Prostate gland (tissue), 2 donors: ENCODE measurements at places on chromosomes 6 and 20.

DNA sequence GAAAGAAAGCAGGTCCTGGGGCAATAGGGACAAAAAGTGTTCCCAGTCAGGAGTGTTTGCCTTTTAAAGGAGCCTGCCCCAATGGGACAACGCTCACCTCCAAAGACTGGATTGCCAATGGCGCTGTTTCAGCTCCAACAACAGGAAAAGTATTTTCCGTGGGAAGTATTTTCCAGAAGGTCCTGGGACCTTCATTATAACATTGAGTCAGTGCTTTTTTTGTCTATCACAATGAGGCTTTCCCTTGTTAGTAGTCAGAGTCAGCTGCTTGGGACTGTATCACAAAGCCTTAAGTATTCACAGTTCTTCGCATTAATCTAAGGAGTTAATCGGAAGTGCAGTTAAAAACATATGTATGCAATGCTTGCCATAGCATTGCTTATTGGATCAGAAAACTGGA is 17.3 kb downstream of the TRAF3IP2 start:
- H3K4me1 ChIP-seq, result peaks cover 19% of the 10 kb centered on the region
- no peaks in the 10 kb centered on the region for H3K27me3 ChIP-seq
- no peak for DNase-seq

DNA sequence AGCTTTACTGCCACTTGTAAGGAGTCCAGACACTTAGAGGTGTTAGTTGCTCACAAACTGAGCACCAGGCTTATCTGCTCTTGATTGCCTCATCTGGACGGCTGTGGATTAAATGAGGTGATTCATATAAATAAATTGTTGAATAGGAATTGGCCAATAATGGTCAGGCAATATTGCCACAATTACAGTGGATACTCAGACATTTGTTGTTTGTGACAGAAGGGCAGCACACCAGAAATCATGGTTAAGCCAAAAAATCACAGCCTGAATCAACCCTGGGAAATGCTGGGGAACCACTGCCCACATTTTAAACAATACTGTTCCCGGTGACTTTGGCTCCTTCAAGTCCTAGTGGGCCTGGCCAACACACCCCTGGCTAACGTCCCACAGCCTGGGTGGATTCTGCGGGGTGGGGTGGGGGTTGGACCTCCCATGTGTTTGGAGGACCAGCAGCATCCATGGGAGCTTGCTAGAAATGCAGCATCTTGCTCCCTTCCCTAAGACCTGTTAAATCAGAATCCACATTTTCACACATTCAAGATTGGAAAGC is 29.5 kb upstream of the SPDEF start:
- H3K36me3 ChIP-seq, result no peaks in the 10 kb centered on the region
- no peaks in the 10 kb centered on the region for H3K4me1 ChIP-seq
- H3K27me3 ChIP-seq, result no peaks in the 10 kb centered on the region
- no peak overlapping the region for H3K4me3 ChIP-seq

DNA sequence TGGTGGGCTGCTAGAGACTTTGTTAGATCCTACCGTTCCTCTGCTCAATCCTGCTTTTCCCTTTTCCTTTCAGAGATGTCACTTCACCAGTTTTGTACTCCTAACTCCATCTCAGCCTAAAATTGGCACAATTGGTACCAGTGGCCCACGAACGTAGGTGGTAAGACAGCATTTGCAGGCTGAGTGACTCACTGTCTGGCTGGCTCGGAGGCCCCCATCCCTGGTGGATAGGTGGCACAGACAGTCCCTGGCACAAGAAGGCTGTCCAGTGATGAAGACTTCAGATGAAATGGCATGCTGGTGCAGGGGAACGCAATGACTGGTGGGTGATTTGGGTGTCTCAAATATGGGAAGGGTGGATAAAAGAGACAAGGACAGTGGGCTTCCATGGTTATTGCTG is 11.1 kb downstream of the HEBP2 start:
- no peak overlapping the region for H3K4me3 ChIP-seq
- no peaks in the 10 kb centered on the region for H3K27me3 ChIP-seq

DNA sequence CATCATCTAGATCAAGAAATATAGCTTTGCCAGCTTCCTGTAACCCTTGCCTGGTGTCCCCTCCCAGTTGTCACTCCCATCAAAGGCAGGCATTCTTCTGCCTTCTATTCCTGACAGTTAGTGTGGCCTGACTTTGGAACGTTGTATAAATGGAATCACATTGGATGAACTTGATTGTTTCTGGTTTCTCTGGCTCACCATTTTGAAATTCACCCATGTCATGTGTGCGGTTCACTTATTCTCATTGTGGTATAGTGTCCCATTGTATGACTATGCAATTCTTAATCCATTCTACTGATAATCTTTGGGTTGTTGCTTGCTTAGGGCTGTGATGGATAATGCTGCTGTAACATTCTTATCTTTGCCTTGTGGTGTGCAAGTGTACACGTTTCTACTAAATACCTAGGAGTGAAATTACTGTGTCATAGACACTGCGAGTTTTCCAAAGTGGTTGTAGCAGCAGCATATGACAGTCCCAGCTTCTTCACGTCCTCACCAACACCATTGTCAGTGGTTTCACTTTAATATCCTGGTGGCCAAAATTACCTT is 73.2 kb downstream of the VEGFA start:
- H3K4me3 ChIP-seq, result no peak overlapping the region
- no peak for DNase-seq
- H3K27me3 ChIP-seq, result no peaks in the 10 kb centered on the region
- no peaks in the 10 kb centered on the region for H3K36me3 ChIP-seq

GRCh38 chr20:63427206-63427605 is 45.2 kb downstream of the KCNQ2 start:
- no peaks in the 10 kb centered on the region for H3K36me3 ChIP-seq
- no peaks in the 10 kb centered on the region for H3K4me1 ChIP-seq
- H3K27ac ChIP-seq, result no peak overlapping the region
- H3K4me3 ChIP-seq, result no peak overlapping the region
- DNase-seq, result no peak
- H3K27me3 ChIP-seq, result peaks cover 3% of the 10 kb centered on the region

- no peak overlapping the region for H3K27ac ChIP-seq
- H3K36me3 ChIP-seq, result no peaks in the 10 kb centered on the region
- no peak for DNase-seq
- H3K27me3 ChIP-seq, result no peaks in the 10 kb centered on the region
- H3K4me1 ChIP-seq, result no peaks in the 10 kb centered on the region
Measured at GRCh38 chr6:134642279-134642678, 307.6 kb downstream of the ALDH8A1 start.

GRCh38 chr6:25277386-25277785 is 1.8 kb upstream of the CARMIL1 start:
- no peak for DNase-seq
- H3K27ac ChIP-seq, result no peak overlapping the region
- H3K4me1 ChIP-seq, result peaks cover 6% of the 10 kb centered on the region
- no peaks in the 10 kb centered on the region for H3K36me3 ChIP-seq

DNA sequence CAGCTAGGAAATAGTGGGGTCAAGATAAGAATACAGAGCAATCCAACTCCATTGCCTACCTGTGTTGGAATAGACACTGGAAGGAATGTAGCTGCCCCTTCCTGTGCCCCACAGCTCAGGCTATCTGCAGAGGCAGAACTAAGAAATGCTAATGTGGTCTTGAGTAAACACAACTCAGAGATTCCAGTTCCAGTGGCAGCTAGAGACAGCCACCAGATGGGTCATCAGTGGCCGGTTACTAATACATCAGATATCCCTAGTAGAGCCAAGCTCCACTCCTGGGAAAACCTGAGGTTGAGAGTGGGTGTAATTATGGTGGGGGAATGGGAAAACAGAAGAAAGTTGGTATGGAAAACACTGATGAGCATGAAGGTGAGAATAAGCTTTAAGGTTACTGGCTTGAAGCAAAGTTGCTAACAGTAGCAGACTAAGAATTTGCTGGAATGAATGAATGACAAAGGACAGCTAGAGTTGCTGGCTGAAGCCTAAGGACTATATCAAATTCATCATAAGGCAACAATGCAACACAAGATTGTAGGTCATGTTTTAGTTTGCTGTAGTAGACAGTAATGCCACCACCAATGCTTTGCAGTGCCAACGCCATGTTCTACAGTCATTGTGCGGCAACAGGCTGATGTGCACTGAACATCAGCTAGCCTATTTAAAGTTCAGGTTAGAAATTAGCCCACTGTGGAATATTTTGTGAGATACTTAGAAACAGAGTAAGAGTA is 28.3 kb upstream of the FAM83C start:
- no peak overlapping the region for H3K27ac ChIP-seq
- no peaks in the 10 kb centered on the region for H3K36me3 ChIP-seq
- H3K4me1 ChIP-seq, result peaks cover 6% of the 10 kb centered on the region
- no peaks in the 10 kb centered on the region for H3K27me3 ChIP-seq
- DNase-seq, result no peak
- H3K4me3 ChIP-seq, result no peak overlapping the region

- no peak overlapping the region for H3K27ac ChIP-seq
- H3K36me3 ChIP-seq, result no peaks in the 10 kb centered on the region
- no peaks in the 10 kb centered on the region for H3K4me1 ChIP-seq
Measured at GRCh38 chr6:115747719-115748118, 313.0 kb downstream of the FRK start.

DNA sequence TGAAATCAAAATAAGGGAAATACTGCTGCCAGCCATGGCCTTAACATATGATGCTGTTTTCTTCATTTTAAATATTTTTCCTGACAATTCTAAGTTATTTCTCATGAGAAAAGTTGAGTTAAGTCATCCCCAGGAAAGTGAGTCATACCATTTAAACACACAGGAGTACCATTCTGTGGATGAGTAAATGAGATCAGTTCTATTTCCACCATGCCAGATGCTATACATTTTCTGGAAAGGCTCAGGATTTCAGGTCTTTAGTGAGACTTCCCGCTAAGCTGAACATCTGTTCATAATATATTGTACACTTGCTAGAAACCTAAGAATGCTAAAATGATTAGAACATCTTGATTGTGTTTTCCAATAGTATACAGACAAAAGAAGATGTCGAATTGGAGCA is 256.2 kb upstream of the MANEA start:
- H3K4me1 ChIP-seq, result no peaks in the 10 kb centered on the region
- H3K27me3 ChIP-seq, result no peaks in the 10 kb centered on the region
- H3K4me3 ChIP-seq, result no peak overlapping the region
- no peaks in the 10 kb centered on the region for H3K36me3 ChIP-seq

GRCh38 chr6:49333345-49334125 is 129.5 kb downstream of the MMUT start:
- H3K27me3 ChIP-seq, result no peaks in the 10 kb centered on the region
- no peaks in the 10 kb centered on the region for H3K4me1 ChIP-seq
- no peak for DNase-seq

DNA sequence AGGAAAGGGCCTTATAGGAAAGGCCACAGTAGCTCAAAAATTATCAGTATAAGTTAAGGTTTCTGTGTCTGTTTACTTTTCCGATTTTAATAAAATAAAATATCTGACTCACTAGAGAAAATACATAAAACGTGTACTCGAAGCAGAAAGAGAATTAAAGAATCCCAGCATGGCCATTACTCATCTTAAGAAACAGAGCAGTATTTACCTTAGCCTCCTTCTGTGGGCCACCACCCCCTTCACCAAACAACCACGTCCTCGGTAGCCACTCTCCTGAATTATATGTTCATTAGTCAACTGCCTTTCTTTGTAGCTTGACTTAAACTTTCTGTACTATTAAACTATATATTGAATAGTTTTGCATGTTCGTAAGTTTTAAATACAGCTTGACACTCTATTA is 72.2 kb upstream of the SPTLC3 start:
- H3K4me1 ChIP-seq, result no peaks in the 10 kb centered on the region
- no peak overlapping the region for H3K27ac ChIP-seq
- no peak overlapping the region for H3K4me3 ChIP-seq
- no peaks in the 10 kb centered on the region for H3K36me3 ChIP-seq

DNA sequence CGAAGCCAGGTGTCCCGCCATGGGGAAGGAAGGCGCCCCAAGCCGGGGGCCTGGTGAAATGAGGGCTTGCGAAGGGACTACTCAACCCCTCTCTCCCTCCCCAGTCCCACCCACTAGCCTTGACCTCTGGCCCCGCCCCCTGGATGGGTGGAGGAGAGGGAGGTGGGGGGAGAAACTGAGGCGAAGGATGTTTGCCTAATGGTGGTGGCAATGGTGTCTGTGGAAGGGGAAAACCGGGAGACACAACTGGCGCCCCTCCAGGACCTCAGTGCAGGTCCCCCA is at the start of gene POU5F1:
Gene POU5F1 (minus strand): TSS at position 83 of the 282 bp plus-strand sequence. CDS start 62 bp downstream, at position 21.
- H3K4me3 ChIP-seq, result no peak within 1 kb of the TSS
- H3K27ac ChIP-seq, result no peak within 1 kb of the TSS
- no peaks in the 10 kb centered on the region for H3K27me3 ChIP-seq
- no peaks in the 10 kb centered on the region for H3K4me1 ChIP-seq
- no peaks in the 10 kb centered on the region for H3K36me3 ChIP-seq

DNA sequence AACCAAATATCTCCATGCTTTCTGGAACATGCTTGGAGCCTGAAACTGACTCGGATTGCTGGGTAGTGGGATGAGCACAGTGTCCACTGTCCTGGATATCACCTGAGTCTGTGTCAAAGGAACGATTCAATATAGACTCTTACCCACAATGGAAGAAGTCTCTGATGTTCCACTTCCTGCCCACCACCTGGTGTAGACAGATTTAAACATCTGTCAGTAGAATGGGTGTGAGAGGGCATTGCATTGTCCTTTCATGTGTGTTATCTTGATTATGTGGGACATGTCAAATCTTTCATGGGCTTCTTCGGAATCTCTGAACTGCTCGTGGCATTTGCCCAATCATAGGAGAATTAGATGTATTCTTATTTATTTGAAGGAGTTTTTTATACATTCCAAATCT is 20.8 kb downstream of the ULBP3 start:
- H3K27me3 ChIP-seq, result no peaks in the 10 kb centered on the region
- DNase-seq, result no peak
- no peak overlapping the region for H3K27ac ChIP-seq

DNA sequence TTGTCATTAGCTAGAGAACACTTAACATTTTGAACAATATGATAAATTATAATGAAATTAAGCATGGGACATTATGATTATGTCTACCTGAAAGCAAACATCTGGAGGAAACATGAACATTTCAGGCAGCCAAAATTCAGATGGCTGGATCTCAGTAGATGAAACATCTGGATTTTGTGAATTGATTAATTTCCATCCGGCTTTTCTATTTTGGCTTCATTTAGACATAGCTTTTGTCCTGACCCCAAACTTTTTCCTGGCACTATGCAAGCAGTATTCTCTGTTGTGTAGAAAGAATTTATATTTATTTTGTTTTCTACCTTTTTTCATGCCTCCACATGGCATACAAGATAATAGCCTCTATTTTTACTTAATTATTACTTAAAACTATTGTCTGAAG is 186.3 kb downstream of the OGFRL1 start:
- H3K27ac ChIP-seq, result no peak overlapping the region
- H3K4me3 ChIP-seq, result no peak overlapping the region
- no peaks in the 10 kb centered on the region for H3K4me1 ChIP-seq

GRCh38 chr6:45923831-45924391 is 91.7 kb downstream of the CLIC5 start:
- no peak overlapping the region for H3K27ac ChIP-seq
- H3K4me1 ChIP-seq, result no peaks in the 10 kb centered on the region
- DNase-seq, result no peak
- H3K36me3 ChIP-seq, result no peaks in the 10 kb centered on the region
- H3K4me3 ChIP-seq, result no peak overlapping the region
- no peaks in the 10 kb centered on the region for H3K27me3 ChIP-seq

DNA sequence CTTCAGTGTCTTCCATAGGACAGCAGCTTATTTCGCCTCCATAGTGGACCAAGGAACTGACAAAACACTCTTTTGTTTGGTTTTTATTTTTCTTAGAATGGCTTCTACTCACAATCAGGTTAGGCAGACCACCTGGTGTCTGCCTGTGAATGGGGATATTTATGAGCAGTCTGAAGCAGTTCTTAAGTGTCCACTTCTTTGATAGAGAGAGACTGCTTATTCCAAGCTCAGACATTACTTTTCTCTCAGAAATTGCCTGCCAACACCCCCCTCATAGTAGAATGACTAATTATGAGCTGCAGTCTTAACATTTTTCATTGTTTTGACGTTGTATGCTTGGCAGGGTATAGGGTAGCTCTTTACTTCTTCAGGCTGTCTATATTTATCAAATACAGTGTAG is 174.7 kb downstream of the ZFAND3 start:
- DNase-seq, result no peak
- H3K36me3 ChIP-seq, result no peaks in the 10 kb centered on the region
- H3K27me3 ChIP-seq, result no peaks in the 10 kb centered on the region
- H3K27ac ChIP-seq, result no peak overlapping the region
- H3K4me3 ChIP-seq, result no peak overlapping the region
